NCI-H446 treated with DMSO at 0.1 percent for 48 hours (cell line): ENCODE measurements at places on chromosomes 2 and 18.

GRCh38 chr2:45843136-45843535 lies 191.7 kb downstream of the PRKCE start:
- DNase-seq = peak; percentile 61

DNA sequence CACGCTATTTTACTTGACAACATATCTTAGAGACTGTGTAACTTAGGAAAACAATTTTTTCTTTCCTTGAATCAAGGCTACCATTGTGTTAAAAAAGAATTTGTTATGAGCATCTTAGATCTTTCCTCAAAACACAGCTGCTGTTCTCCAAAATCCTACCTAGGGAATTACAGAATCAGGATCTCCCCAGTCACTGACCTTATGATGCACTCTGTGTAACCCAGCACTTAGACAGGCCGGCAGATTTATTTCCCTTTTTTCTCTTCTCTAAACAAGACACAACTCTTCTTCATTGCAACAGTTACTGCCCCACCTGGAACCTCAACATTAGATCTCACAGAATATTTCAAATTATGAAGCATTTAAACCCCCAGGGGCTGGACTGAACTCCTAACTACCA lies 13.5 kb upstream of the C2orf15 start:
- no peak for DNase-seq

- DNase-seq = no peak
These were observed 23.7 kb upstream of the SCYGR1 start for GRCh38 chr2:227411320-227411989.

GRCh38 chr2:66781804-66782203 lies 346.9 kb downstream of the MEIS1 start:
- DNase-seq = no peak

GRCh38 chr18:25737710-25738311 lies 352.6 kb downstream of the SS18 start:
- no peak for DNase-seq

- DNase-seq = no peak
These were observed 128.2 kb upstream of the DNAJC10 start for GRCh38 chr2:182587831-182588230.

GRCh38 chr18:45006934-45007333 lies 326.2 kb downstream of the SETBP1 start:
- DNase-seq = no peak

GRCh38 chr2:62947403-62947802 lies 103.2 kb upstream of the OTX1 start:
- no peak for DNase-seq
